ENCODE measurements at places on chromosomes 2 and 18.

- no peak for DNase-seq
Observed at GRCh38 chr2:156574112-156574511, 137.9 kb downstream of the GPD2 start.

GRCh38 chr2:189336276-189336975 lies 104.8 kb upstream of the WDR75 start:
- DNase-seq, result no peak

- DNase-seq, result no peak
Observed at GRCh38 chr18:24660956-24661355, 200.5 kb downstream of the HRH4 start.

- no peak for DNase-seq
Observed at GRCh38 chr2:117086943-117087250, 727.6 kb upstream of the DDX18 start.

DNA sequence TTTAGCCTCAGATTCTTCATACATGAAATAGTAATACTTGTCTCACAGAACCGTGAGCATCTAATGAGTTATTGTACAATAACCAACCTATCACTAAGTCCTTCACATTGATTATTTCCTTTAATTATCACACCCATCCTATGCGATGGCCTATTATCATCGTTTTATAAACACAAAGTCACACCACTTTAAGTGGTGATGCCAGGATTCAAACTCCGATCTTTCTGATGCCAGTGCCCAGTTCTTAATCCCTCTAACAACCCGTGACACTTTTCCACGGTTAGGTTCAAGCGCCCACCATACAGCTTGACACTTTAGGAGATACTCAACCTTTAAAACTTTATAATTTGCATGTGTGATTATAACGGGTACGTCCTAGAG lies 523 bp upstream of the ALMS1 start:
- no peak for DNase-seq

GRCh38 chr2:235600926-235601325 lies 107.1 kb downstream of the AGAP1 start:
- DNase-seq, result no peak

DNA sequence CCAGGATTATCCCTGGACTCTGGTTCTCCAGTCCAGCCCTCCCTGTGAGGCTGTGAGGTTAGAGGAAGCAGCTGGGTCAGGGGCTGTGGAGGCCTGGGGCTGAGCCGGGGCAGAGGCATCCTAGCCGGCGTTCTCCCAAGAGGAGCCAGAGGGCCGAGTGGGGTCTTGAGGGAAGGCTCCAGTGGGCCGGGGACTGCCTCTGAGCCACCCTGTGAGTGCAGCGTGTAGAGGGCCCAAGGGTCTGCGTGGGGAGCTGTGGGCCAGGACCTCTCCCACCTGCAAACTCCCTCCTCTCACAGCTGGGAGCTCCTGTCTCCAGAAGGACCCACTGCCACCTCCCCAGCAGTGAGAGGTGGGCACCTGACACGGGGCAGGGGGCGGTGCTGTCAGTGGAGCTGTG lies 41.0 kb downstream of the GLI2 start:
- no peak for DNase-seq

DNA sequence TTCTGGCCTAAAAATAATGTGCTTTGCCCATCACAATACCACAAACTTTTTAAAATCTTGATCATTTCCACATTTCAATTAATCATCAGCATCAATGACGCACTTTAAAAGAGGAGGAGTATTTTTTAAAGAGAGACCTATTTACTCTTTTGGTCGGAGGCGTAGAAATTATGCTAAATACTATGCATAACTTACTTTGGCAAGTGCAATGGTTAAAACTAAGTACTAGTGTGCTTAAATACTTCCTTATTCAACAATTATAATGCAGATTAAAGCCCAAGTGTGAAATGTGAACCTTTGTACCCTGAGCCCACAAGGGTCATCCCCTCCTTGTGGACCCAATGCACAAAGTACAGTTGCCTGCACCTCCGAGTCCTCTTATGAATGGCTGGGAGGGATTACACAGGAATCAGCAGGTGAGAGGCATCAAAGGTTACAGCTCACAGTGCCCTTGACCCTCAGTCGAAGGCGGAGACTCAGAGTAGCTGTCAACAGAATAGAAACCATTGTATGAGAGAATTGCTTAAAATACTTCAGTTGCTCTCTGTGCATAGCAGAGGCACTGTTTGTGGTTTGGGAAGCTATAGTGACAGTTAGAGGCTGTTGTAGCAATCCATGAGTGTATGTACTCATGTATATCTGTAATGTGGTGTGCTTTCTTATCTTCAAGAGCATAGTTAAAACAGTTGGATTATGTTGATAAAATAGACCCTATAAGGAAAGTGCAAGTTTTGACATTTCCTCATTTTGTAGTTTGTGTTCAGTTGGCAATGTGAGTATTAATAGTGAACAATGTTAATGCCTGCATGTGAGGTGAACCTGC lies 151.7 kb upstream of the ITGA4 start:
- DNase-seq, result no peak

GRCh38 chr2:164981217-164981990 lies 26.1 kb upstream of the SLC38A11 start:
- no peak for DNase-seq

DNA sequence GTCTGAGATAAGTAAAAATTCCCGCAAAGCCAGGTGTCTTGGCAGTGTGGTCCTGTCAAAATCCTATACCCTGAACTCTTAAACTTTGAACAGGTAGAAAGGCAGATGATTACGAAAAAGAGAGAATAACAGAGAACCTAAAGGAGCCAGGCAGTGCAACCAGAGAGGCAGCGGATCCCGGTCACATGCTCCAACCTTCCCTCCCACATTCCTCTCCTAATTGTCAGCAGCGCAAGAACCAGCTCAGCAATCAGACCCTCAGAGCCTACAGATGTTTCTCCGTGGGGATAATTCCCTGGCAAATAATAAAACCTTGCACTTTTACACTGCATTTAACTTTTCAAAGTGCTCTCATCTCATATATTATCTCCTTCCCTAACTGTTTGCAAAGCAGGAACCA lies 124.8 kb downstream of the EPHA4 start:
- DNase-seq, result no peak

DNA sequence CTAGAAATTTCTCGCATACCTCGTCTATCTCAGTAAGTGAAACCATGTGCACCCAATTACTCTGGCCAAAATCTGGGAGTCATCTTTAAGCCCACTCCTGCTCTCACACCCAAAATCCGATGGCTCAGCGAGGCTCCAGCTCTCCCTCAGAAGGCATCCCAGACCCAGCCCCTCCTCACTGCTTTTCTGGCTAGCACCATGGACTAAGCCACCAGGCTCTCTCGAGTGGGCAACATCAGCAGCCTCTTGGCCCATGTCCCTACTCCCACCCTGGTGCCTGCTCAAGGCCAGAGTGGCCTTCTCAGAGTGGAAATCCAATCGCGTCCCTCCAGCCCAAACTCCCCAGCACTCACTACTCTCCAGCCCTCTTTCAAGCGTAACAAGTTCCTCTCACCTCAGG lies 27.2 kb downstream of the TNS1 start:
- DNase-seq, result no peak

DNA sequence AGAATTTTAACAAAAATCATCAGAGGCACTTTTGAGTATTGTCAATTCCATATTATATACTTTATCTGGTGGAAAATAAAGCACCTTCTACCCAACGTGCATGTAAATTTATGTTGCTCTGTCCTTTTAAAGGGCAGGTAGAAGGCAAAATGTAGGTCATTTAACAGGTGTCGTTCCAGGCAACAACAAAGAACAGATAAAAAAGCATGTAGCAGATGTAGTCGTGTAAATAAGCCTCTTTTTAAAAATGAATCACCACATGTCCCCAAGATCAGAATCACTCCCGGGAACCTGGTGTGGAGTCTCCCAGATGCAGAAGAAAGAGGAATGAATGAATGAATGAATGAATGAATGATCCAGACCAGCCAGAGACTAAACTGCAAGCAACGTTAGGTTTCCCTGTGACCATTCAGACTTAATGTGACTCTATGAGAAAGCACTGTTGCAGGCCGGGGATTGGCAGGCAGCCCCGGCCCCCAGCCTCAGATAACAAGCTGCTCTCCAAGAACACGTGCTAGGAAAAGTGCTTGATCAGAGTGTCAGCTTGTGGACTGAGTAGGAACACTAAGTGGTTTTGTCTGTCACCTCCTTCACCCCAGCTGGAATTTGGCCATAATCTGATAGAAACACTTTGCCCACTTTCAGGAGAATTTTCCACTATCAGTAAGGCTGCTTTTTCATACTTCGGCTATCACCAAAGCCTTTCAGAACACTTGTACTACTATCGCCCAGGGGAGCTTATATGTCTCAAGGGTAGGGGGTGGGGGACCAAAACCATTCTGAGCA lies 100.6 kb downstream of the CDK15 start:
- no peak for DNase-seq

DNA sequence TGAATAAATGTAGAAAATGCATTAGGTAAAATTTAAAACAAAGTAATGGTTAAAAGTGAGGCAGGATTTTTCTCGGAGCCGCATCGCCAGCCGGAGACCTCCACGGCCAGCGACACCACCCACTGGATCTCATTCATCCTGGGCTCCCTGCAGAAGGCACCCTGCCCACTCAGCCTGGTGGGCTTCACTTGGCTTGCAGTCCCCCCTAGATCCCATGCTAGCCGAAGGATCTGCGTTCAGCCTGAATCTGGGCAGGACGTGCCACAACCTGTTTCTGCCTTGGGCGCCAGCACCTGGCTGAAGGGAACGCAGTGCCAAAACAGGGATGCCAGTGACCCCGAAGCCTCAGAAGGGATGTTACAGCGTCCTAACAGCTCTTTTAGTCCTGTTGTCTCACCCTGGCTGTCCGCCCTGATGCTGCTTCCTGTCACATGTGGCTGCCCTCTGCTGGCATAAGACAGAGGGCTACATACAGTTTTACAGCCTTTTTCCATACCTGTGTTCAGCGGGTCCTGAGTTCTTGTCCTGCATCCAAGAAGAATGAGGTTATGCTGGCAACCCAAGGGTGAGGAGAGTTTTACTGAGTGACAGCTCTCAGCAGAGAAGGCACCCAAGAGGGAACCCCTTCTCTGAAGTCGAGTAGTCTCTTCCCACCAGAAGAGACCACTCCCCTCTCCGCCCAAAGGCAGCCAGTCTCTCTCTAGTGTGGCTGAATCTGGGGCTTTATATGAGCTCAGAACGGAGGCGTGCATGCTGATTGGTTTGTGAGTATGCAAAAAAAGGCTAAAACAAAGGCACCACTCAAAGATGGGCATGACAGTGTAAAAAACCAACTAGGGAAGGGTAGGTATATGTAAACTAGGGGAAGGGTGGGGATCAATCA lies 173.1 kb upstream of the GYPC start:
- no peak for DNase-seq

GRCh38 chr2:73018188-73018825 lies 53.2 kb downstream of the SFXN5 start:
- DNase-seq, result no peak

DNA sequence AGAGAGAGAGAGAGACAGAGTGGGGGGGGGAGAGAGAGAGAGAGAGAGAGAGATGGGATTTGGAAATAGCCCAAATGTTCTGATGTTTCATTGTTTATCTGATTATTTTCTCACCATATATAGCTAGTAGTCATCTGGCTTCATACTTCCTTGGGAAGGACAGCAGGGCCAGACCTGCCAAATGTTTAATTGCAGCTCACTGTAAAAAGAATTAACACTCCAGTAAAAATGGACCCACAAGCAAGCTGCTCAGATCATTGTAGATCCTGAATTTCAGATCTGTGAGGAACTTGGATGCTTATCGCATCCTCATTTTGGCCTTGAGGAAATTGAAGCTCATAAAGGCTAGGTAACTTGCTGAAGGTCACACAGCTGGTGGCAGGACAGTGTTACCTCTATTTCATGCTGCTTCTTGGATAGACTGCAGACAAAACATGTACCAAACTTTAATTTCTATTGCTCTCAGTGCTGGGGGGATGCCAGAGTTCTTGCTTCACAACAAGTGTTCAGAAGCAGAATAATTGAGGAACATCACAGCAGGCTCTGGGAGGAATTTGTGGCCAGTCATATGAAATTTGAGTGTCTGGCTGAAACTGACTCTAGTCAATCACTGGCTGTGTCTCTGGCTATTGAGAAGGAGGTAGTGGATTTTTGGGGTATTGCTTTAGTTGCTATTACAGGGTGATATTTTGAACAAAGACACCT lies 223.5 kb downstream of the PIK3C3 start:
- DNase-seq, result no peak

DNA sequence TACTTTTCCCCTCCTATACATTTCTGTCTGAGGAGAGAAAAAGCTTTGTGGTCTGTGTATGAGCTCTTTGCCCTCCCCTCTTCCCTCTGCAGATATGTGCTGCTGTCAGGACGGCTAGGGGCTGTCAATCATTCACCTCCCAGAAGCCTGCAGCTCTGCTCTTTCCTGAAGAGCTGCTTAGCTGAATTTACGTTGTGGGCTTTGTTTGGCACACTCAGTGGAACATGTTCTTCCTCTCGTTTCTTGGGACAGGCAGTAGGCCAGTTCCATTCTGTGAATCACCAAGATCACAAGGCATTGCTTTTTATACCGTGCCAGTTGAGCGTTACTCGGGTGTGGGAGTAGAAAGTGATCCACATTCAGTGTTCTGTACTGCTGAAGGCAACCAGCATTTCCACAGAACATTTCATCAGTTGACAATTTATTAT lies 136.7 kb downstream of the LAMA3 start:
- DNase-seq, result no peak

DNA sequence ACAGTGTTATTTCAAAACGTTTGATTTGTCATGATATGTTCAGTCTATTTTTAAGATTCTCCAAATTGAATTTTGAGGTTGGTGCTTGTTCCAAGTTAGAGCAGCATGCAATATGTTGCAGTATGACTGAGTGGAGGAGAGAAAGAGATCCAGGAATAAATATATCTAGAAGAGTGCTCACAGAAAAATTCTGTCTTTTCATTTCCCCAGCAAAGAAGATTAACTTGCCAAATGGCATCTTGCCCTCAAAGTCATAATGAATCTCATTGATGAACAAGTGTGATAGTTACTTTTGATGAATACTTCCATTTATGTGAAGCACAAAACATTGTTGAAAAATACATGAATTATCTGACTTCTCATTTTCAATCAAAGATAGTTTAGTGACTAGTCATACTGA lies 95.9 kb downstream of the KCNJ3 start:
- no peak for DNase-seq

DNA sequence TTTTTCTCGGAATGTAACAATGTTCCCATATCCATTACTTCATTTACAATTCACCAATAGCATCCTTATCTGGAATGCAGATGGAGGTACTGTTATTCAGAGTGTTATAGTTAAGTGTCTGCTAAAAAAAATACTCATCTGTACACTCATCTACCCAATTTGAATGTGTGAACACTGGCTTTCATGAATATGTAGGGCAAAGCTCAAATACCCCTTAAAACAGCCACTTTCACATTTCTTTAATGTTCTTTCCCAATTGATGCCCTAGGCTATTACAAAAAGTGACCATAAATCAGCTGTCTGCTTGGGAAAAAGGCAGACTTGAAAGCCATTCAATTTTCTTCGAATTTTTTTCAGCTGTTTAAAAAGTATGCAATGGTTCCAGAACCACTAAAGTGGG lies 796.3 kb upstream of the FSHR start:
- DNase-seq, result no peak

DNA sequence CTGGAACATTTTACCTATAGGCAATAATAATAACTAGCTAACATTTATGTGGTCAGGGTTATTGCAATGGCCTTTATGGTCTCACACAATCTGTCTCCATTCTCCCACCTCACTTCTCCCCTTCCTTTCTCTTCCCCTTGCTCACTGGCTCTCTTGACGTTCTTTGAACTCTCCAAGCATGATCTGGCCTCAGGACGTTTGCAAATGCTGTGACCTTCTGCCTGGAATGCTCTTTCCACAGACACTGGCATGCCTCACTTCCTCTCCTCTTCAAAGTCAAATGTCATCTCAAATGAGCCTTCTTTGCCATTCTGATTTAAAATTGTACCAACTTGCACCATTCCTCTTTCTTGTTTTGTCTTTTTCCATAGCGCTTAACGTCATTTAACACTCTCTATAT lies 25.3 kb upstream of the GCG start:
- DNase-seq, result no peak
